ENCODE measurements at places on chromosomes 2 and 18.

DNA sequence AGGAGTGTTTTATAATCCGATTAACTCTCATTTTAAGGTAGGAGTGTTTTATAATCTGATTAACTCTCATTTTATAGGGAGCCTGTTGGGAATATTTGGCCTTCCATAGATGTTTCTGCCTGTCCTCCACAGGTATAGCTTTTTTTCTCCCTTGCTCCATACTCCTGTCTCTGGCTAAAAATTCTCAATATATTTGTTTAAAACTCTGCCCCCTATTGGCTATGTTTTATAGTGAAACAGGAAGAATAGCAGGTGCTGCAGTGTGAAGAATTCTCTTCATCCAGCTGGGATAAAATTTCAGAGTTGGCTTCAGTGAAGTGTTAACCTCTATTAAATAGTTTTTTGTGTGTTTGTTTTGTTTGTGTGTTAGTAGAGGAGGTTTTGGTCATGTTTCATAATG is 1046.0 kb upstream of the TMEFF2 start:
- no peak for DNase-seq

DNA sequence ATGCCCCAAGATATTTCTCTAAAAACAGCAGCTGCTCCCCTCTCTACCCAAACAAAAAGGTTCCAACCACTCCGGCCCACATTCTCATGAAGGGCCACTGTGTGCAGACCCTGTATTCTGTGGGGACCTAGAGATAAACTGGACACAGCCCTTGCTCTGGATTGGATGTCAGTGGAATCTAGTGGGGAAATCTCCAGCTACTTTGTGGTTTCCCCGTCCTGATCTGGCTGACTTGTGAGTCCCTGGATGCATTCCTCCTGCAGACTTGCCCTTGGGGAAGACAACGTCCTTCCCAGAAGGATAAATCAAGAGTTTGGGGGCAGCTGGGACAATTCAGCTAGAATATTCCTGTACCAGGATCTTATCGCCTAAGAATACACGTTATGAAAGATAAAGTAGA is 151.1 kb downstream of the FSHR start:
- no peak for DNase-seq

GRCh38 chr2:51789918-51790317 is 758.0 kb upstream of the NRXN1 start:
- DNase-seq, result no peak

GRCh38 chr2:228507870-228508269 is 326.4 kb upstream of the SPHKAP start:
- no peak for DNase-seq

All from AML-193 (cell line).